ENCODE measurements at places on chromosomes 6 and 20.

GRCh38 chr6:79742030-79742429 is 110.9 kb downstream of the SH3BGRL2 start:
- no peak for DNase-seq

GRCh38 chr6:26205625-26206574 is 118.7 kb downstream of the HFE start:
- DNase-seq, result no peak

DNA sequence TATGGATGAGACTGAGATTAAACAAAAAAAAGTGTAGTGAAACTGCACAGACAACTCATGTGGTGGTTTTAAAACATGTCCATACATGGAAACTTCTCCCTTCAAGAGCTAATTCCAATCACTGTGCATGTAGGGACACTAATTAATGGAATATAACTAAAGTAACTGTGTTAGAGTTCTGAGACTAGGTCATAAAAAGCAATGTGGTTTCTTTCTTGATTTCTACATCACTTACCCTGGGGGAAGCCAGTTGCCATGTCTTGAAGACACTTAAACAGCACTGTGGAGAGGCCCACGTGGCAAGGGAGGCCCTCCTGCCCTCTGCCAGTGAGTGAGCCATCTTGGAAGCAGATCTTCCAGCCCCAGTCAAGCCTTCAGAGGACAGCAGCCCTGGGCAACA is 118.2 kb upstream of the DST start:
- DNase-seq, result no peak

DNA sequence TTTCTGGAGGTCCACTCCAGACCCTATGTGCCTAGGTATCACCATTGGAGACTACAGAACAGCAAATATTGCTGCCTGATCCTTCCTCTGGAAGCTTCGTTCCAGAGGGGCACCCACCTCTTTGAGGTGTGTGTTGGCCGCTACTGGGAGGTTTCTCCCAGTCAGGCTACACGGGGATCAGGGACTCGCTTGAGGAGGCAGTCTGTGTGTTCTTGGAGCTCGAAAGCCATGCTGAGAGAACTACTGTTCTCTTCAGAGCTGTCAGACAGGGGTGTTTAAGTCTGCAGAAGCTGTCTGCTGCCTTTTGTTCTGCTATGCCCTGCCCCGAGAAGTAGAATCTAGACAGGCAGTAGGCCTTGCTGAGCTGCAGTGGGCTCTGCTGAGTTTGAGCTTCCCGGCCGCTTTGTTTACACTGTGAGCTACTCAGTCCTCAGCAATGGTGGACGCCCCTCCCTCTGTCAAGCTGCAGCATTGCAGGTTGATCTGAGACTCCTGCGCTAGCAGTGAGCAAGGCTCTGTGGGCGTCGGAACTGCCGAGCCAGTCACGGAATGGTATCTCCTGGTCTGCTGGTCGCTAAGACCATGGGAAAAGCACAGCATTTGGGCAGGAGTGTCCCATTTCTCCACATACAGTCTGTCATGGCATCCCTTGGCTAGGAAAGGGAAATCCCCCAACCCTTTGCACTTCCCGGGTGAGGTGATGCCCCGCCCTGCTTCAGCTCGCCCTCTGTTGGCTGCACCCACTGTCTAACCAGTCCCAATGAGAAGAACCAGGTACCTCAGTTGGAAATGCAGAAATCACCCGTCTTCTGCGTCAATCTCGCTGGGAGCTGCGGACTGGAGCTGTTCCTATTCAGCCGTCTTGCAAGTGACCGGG is 32.5 kb upstream of the ASCC3 start:
- peak; percentile 11 for DNase-seq

DNA sequence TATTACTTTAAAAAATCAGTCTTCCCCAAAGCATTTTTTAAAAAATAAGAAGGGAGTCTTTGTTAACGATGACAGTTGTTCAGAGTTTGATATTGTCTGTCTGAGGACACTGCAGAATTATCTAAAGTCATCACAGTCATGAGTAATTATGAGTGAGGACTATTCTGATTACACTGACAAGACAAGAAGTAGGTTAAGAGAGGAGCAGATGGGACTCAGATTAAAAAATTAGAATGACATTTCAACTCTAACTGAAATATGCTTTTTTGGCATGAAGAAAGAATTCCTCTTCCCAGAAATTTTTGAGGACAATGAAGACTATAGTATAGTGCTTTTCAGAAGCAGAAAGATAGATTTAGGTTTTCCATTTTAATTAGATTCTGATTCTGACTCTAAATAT is 456.5 kb downstream of the EPHA7 start:
- no peak for DNase-seq

DNA sequence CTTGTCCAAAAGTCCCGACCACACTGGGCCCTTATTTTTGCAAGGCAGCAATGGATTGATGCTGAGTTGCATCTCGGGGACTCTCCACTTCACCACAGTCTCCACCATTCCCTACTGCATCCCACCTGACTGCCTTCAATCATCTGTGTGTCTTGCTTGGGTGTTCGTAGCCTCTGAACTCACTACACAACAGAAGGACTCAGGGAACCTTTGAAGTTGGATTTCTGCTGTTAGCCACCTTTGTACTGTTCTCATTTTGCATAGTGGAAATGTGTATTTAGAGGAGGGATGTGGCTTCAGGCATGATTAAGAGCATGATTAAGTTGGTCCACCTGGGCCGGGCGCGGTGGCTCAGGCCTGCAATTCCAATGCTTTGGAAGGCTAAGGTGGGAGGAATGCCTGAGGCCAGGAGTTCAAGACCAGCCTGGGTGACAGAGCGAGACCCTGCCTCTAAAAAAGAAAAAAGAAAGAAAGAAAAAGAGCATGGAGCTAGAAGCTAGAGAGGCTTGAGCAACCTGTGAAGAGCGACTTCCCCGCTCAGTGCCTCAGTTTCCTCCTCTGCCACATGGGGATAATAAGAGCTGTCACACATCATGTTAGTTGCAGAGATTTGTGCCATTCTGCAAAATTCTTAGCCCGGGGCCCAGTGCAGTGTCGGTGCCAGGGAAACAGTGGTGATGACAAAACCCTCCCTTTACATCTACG is 121.3 kb upstream of the PTPN1 start:
- DNase-seq, result no peak

DNA sequence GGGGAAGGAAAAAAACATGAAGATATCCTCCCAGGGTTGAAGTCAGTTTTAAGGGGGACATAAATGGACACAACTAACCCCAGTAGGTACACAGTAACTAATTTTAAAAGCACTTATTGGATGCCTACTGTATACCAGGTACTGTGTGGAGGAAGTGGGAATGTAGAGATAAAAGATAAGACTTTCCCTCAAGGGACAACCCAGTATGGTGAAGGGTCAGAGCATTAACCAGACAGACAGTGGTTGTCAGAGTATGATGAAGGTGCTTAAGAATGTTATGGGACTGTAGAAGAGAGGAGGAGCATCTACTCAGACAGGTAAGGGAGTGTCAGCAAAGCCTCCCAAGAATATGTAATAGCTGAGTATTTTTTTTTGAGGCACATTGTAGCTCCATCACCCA is 906 bp downstream of the ABCF1 start:
- no peak for DNase-seq

GRCh38 chr6:52227495-52227894 is 16.8 kb downstream of the IL17F start:
- DNase-seq, result no peak

- no peak for DNase-seq
Measured at GRCh38 chr6:13865141-13865540, 50.8 kb upstream of the MCUR1 start.

DNA sequence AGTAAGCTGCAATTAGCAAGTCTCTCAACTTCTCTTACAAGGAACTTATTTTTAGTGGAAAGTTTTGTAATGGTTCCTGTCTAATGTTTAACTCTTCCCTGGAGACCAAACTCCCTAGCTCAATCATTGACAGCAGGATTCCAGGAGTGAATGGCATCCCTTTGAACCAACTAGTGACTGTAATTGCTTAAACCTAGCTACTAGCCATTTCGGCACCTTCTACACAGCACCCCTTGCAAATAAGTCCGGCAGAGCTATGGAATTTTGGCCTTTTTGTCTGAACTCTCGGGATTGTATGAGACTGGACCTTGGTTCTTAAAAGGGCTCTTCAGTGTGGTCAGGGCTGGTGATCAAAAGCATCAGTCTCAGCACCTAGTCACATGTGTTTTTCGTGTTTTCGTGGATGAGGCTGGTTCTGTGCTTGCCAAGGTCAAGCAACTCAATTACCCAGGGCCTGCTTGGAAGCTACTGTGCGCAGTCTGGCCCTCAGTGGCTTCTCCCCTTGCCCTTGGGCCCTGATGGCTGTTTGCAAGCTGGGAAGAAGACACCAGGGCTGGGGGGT is 135.3 kb upstream of the NEDD9 start:
- DNase-seq, result no peak

GRCh38 chr6:164085091-164086075 is 670.9 kb downstream of the QKI start:
- peak; percentile 63 for DNase-seq

DNA sequence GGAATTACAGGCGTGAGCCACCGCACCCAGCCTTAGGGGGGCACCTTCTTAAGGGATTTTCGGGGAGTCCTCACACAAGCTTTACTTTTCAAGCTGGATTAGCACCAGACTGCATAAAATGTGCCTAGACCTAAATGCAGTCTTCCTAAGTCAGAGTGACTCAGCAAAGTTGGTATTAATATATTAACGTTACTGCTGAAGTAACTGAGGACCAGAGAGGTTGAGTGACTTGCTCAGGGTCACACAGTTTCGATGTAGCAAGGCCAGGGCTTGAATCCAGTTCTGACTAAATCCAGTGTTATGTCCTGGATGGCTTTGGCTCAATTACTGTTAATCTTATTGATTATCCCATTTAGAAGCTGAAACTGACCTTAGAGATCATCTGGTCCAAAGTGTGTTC is 13.4 kb downstream of the EDEM2 start:
- DNase-seq, result no peak

DNA sequence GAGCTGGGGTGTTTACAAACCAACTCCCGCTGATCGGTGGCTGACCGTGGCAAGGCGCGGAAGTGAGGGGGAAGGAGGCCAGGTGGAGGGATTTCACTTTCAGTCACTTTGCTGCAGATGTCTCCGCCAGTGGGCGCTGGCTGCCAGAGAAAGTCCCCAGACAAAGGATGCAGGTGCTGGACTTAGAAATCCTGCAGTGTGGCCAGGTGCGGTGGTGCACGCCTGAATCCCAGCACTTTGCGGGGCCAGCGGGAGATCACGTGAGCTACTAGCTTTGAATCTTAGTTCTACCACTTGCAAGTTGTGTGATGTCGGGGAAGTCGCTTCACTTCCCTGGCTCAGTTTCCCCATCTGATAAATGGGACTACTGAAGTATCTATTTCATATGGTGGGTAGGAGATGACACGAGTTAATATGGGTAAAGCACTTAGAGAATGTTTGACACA is 180.4 kb downstream of the ZNF217 start:
- peak; percentile 74 for DNase-seq

DNA sequence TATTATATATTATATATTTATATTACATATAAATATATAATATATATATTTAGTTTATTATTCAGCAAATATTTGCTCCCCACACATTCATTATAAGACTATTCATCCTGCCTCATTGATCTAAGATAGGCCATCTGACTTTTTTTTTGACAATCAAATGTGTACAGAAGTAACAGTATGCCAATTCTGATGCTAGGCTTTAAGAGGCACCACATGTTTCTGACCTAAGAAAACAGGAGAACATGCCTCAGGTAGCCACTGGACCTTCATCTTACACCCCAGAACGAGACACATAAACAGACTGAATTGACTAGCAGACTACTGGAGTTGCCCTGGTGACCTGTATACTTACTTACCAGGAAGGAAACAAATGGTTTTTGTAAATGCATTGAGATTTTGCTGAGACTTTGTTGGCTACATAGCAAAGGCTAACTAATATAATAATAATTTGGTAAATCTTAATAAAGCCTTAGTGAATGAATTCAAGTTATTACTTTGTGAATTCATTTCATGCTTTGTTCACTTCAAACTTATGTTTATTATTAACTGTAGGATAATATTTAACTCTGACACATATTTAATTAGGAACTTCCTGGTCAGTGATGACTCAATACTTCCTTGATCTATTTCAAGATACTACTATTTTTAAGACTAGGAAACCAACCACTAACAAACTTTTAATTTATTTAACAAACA is 13.4 kb upstream of the MYO6 start:
- no peak for DNase-seq

DNA sequence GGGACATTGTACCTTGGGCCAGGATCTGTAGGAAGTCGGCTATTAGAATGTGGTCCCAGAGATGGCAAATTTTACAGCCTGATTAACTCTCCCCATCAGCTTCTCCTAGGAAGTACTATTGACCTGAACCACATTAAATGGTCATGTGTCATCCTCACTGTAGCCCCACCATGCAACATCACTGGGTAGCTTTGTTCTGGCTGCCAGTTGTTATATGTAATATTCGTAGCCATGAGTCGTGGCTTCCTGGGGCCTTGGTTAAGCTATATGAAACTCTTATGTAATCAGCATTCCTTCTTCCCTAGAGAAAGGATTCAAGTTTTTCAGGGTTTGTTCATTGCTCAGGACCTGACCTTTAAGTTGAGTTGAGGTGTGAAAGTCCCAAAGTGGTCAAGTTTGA is 125.7 kb downstream of the ANKS1A start:
- DNase-seq, result no peak

DNA sequence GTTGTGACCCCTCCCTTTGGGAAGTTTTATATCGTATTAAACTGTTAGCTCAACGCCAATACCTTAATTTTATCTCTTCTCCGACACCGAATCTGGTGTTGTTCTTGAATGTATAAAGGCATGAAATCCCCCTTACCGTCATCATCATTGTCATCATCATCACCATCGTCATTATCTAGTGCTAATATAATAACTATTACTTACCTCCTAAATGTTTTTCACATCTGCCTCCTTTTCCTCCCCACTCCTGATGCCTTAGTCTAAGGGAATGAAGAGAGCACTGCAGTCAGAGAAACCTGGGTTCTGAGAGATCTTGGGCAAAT is 677 bp upstream of the ZBTB24 start:
- DNase-seq, result no peak

DNA sequence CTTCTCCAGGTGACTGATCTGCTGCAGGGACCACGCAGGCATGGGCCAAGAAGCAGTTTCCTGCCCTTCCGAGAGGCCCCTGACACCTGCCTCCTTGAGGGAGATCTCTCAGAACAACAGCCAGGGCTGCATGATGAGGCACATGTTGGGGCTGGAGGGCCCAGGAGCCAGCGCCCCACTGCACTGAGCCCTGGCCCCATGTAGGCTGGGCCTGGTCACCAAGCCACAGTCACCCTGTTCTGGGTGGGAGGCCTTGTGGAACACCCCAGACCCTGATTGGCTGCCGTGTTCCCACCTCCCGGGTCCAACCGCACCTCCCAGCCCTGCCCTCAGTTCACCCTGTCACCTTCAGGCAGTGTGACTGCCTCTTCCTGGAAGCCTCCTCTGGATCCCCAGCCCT is 174.2 kb downstream of the TAF4 start:
- DNase-seq, result no peak

DNA sequence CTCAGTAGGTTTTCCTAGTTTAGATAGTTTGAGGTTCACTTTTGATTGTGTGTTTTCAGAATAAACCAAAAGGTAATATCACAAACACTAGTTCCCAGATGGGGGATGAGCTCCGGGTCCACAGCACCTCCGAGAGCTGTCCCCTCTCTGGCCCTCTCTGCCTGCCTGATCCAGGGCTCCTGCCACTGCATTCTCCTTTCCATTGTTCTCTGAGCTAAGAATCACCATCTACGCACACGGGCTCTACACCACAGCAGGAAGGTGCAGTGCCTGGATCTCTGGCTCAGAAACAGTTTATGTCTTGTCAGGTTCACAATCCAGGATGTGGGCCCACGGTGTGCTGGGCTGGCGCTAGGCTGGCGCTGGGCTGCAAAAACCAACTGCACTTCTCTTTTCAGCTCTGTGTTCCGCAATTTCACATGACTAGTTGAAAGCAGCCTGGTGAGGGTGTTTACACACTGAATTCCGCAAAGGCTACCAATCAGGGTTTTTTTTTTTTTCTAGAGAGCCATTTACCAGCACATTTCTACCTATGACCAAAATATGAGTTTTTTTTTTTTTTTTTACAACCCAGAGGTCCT is 167.5 kb downstream of the SOD2 start:
- peak; percentile 36 for DNase-seq
